Stimulated activated CD4-positive, alpha-beta T cell treated with anti-CD3 and anti-CD28 coated beads, Interleukin-1b, Interleukin-23, amount 100 ng/mL, for 1 hour (primary cell): ENCODE measurements at places on chromosomes 7 and 10.

GRCh38 chr7:134851141-134851540 is 71.7 kb downstream of the CALD1 start:
- DNase-seq, result no peak

GRCh38 chr7:73560109-73560835 is 2.8 kb upstream of the BCL7B start:
- no peak for DNase-seq

DNA sequence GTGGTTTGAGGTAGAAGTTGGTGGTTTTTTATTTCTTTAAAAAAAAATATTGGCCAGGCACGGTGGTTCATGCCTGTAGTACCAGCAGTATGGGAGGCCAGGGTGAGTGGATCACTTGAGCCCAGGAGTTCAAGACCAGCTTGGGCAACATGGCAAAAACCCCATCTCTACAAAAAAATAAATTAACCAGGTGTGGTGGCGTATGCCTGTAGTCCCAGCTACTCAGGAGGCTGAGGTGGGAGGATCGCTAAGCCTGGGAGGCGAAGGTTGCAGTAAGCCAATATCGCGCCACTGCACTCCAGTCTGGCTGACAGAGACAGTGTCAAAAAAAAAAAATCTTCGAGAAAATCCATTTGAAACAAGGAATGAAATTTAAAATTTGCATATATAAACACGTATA is 1.1 kb downstream of the IL2RA start:
- DNase-seq, result no peak

DNA sequence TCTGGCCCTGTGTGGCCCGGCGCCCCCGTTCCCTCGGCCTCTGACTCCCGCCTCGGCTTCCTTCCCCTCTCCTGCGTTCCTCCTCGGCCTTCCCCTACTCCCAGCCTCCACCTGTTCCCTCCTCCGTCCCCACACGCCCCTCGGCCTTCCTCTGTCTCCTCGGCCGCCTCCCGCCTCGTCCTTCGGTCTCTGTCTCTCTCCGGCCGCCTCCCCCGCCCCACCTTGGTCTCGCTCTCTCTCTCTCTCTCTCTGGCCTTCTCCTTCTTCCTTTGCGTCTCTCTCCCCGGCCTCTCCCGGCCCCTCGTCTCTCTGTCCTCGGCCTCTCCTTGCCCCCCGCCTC is 588 bp downstream of the GET4 start:
- no peak for DNase-seq

GRCh38 chr10:4267086-4267773 is 482.2 kb upstream of the KLF6 start:
- no peak for DNase-seq

- DNase-seq, result no peak
Measured at GRCh38 chr7:13181216-13181615, 493.8 kb downstream of the ARL4A start.

DNA sequence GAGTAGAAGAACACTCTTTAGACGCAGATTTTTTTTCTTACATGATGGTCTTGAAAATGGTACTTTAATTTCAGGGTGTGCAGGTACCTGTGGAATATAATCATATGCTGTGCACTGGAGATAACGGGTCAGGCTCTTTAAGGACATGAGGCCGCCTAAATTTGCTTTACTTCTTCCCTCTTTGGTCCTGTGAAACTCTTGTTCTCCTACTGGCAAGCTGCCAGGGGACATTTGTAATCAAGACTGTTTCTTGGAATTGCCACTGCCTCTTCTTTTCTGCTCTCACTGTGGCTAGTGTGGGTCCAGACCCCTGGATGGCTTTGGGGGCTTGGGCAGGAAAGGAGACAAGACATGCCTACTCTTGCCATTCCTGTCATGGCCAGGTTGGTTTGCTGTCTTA is 146.0 kb downstream of the SND1 start:
- no peak for DNase-seq

GRCh38 chr7:34019301-34019790 is 114.0 kb downstream of the BMPER start:
- no peak for DNase-seq

DNA sequence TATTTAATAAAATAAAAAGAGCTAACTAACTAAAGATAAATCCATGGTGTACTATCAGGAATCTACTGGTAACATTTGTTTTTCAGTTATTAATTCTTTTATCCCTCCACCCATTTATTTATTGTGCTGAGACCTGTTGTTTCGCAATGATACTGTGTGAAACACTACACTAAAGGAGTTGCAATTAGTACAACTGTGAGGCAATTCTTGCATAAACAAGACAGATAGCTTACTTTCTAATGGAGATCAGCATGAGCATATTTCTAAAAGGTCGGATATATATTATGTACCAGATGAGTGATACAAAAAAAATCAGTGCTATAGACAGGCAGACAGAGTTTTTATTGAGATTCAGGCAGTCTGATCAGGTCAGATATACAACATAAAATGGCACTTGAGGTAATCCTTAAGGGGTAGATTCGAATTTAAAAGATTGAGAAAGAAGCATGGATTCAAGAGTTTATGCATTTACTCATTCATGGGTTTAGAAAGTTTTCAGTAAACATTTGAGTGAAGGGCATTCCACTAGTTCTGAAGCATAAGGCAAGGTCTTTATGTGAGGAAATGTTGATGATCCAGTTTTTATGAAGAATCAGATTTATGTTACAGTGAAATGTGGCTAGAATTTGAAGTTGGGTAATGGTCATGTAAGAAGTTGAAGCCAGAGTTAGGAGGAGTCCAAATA is 147.6 kb downstream of the POLR1F start:
- DNase-seq, result no peak

DNA sequence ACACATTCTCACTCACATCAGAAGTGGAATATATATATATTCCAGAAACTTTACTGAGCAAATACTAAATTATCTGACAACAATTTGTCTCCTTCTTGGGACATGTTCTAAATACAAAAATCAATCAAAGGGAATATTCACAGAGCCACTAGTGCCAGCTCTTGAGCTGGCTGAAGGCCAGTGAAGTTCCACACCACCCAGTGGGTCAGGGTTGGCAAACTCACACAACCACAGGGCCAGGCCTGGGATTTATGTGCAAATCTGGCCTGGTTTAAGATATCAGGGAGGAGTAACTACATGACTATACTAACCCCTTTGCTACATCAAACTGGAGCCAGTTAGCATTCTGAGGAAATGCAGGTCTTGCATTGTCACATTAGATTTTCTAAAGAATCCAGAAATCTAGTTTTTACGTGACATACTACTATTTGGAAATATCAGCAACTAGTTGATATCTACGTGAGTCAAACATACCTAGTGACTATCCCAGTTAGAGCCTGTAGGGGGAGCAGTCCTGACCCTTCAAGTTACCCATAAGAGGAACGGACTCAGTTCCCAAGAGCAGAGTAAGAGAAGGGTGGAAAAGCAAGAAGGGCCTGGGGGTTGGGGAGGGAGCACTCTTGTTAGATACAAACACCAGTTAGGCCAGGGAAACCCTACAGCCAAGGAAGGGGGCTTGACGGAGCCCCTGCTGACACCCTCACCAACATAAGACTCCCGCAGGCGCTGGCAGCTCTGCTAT is 600.4 kb downstream of the KCNMA1 start:
- no peak for DNase-seq

DNA sequence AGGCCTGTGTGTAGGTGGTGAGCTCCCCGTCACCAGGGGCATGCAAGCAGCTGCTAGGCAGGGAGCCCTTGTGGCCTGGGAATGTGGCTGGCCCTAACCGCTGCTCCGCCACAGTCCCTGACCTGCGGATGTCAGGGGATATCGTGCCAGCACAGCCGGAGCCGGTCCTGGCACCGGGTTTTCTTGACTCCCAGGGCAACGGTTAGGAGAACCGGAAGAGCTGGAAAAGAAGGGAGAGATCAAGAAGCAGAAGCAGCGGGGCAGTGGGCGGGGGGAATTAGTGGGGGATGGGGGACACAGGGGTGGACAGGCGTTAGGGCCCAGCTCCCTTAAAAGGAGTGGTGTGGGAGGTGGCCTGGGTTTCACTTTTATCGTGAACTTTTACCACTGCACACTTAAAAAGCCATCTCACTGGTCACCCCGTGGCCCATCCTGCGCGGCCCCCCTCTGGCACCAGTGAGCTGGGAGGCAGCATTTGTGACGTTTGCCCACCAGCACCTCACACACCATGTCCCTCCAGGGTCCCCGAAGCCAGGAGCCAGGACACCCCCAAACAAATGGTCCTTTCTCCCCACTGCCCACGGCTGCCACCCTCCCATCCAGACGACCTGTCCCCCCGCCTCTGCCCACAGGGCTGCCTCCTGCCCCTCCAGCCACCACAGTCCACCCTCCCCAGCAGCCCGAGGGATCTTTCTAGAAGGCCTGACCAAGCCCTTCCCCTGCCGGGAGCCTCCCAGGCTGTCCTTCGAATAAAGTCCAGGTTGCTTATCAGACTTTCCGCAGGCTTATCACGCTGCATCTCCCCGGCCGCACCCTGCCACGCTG is 1.8 kb upstream of the MICALL2 start:
- no peak for DNase-seq

DNA sequence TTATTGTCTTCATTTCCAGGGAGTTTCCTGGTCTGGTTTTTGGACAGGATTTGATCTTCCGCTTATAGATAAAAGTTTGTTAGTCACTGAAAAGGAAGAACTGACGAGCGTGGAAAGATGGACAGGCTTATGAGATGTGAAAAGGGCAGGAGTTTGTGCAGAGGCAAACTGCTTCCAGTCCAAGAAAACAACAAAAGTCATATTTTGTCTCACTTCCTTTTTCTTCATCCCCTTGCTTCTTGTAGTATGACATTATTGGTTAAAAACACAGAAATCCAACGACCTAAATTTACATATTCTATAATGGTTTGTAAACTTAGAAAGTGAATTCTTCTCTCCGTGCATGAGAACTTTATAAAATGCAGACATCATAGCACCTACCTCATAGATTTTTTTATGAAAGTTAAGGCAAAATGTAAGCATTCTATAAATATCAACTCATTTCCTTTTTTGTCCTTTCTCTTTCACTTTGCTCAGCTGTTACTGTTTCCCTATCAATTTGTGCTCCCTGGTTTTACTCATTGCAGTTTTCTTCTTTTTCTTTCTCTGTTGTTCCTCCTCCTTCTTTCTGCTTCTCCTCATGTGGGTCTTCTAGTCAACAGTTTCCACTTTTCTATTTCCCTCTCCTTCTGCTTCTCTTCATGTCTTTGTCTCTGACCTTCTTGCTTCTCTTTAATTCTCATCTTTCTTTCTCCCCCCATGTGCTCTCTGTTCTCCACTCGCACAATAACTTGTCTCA is 370.2 kb downstream of the ARL4A start:
- DNase-seq, result no peak

GRCh38 chr7:3380886-3381685 is 80.0 kb downstream of the SDK1 start:
- no peak for DNase-seq

- DNase-seq, result no peak
Measured at GRCh38 chr7:142956951-142957623, 5.1 kb downstream of the KEL start.

DNA sequence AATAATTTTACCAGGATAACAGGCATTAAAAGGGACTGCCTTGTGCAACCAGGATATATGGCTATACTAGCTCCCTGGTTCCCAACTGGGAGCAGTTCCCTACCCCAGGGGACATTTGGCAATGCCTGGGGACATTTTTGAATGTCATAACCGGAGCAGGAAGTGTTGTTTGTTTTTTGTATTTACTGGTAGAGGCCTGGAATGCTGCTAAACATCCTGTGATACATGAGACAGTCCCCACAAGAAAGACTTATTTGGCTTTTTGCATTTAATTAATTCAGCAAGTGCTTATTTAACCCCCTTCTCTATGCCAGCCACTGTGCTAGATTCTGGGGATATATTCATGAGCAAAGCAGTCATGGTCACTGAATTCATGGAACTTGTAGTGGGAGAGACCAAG is 181.2 kb downstream of the BBS9 start:
- DNase-seq, result no peak

DNA sequence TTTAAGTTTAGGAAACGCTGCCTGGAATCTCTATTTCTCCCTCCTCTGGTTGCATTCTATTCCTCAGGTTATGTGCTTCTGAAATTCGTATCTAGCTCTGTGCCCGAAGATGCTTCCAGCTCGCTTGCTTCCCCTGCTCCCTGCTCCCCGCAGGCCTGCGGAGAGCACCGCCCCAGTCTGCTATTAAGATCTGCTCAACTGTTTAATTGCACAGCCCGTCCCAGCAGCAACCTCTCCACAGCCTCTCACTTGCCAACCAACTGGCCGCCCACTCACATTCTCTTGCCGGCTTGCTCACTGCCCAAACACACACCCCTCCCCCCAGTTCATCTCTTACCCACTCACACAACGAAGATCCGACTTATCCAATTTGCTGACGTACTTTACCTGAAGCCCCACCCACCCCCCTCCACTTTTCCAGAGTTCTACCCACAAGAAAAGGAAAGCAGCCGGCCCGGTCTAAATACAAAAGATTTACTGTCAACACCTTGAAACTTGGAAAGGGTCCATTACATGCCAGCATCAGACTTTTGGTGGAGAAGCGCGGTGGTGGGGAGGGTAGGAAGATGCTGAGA is 167.3 kb upstream of the KLF14 start:
- DNase-seq, result no peak

GRCh38 chr10:129769381-129770116 is 194.5 kb downstream of the EBF3 start:
- DNase-seq, result no peak

DNA sequence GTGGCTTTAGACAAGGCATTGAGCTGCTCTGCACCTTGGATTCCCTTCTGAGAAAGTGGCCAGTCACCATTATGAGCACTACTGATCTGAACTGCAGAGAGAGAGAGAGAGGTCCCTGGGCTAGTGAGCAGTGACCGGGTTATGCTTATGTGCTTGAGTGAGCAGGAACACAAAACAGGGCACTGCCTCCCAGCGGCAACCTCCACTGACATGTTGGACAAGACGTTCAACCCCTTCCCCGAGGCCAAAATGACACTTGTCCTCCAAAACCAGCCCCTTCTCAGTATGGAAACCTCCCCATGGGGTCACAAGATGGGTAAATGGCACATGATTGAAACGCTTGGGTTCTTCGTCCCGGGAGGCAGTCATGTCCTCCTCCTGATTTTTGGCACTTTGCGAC is 339.4 kb upstream of the ZMIZ1 start:
- DNase-seq, result no peak

GRCh38 chr10:26730552-26730951 is 33.1 kb downstream of the PDSS1 start:
- DNase-seq, result no peak

- DNase-seq, result no peak
Measured at GRCh38 chr10:16944402-16944801, 127.2 kb upstream of the RSU1 start.

- no peak for DNase-seq
Measured at GRCh38 chr7:36969376-36969775, 245.1 kb upstream of the AOAH start.

- no peak for DNase-seq
Measured at GRCh38 chr7:158129037-158130022, 458.3 kb downstream of the PTPRN2 start.

DNA sequence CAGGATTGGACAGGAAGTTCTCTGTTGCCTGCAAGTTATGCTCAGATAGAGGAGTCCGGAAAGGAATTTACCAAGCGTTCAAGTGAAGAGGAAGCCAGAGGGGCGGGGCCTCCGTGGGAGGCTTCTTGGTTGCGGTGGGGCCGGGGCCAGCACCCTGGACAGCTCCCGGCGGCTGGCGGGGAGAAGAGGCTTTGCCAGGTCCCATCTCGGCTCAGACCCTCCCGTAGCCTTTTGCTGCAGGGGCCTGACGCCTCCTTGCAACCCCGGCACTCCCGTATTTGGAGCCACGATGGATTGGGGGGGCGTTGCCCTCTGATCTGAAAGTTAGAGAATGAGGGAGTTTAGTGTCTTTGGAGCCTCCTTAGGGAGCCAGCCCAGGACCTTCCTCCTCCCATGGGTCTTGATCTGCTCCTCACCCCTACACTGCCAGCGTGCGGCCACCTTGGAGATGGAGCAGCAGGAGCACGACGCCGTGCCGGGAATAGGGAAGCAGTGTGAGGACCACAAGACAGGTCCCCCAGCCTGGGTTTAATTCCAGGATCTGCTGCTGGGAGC is 3.1 kb upstream of the SLC18A3 start:
- peak; percentile 18 for DNase-seq
